Stomach (tissue), 19 donors: ENCODE measurements at places on chromosomes 1 and 21. TPM values are rescaled to one million over a fixed set of nuclear protein-coding genes. Genes with fewer than 3 reads are reported as not detected.

Gene KCNA3
- 5.7 TPM for total RNA-seq

Gene GOLT1A
- total RNA-seq = 7.1 TPM

- peaks cover 7% of the 10 kb centered on the region for H3K27me3 ChIP-seq
- H3K27ac ChIP-seq = no peak overlapping the region
- peaks cover 8% of the 10 kb centered on the region for H3K4me1 ChIP-seq
- H3K36me3 ChIP-seq = no peaks in the 10 kb centered on the region
These were observed 7.4 kb upstream of the EFNA1 start for GRCh38 chr1:155120253-155120652.

DNA sequence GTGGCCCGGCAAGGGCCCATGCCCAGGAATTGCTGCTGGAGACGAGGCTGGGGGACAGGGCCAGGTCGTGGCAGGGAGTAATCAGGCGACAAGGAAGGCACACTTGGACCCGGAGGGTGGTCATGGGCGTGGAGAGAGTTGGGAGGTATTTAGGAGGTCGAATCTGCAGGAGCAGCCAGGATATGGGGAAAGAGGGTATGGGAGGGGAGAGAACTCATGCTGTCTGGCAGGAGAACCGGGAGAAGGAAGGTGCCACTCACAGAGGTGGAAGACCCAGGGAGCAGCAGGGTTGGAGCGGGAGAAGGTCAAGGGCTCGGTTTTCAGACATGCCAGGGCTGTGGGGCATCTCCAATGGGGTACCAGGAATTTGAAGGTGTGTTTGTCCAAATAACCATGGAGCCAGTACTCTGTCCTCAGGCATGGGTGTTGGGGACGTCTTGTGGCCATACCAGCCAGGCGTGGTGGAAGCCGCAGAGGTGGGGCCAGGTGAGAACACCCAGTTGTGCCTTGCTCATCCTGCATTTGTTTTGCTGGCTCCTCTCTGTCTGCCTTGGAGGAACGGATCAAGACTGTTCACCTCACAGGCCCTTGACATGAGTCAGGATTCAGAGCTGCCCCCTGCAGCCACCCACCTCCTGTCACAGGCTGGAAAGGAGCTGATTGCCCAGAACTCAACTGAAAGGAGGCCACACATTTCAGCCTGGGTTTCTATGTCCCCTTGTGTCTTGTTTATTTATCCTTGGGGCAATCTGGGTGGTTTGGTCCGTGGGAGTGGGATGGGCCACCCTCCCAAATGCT lies 111.6 kb downstream of the SPSB1 start:
- H3K27me3 ChIP-seq = no peaks in the 10 kb centered on the region
- peaks cover 30% of the 10 kb centered on the region for H3K4me1 ChIP-seq
- no peak for DNase-seq
- no peaks in the 10 kb centered on the region for H3K36me3 ChIP-seq
- no peak overlapping the region for H3K4me3 ChIP-seq
- H3K27ac ChIP-seq = no peak overlapping the region

- no peaks in the 10 kb centered on the region for H3K36me3 ChIP-seq
- no peaks in the 10 kb centered on the region for H3K27me3 ChIP-seq
- DNase-seq = peak; percentile 82
- no peak overlapping the region for H3K27ac ChIP-seq
- peaks cover 12% of the 10 kb centered on the region for H3K4me1 ChIP-seq
These were observed 543 bp upstream of the EPHB2 start for GRCh38 chr1:22709891-22710700.
